ENCODE measurements at places on chromosomes 16 and 17.

- no peak for DNase-seq
These were observed 7.7 kb downstream of the ST6GALNAC1 start for GRCh38 chr17:76635659-76636360.

DNA sequence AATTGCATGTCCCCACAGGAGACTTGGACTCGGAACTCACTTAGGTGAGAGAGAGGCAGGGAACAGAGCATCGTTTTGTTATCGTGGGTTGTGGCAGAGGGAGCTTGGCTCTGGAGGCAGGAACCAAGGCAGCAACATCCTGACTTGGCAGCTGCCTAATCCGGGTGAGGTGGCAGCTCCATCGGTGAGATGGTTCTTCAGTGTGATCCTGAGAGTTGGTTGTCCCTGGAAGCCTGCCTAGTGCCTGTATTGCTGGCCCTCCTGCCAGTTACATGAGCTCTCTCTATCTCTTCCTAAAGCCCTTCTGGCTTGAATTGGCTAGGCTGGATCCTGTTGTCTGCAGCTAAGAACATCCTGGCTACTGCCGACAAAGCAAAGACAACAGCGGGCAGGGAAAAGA lies 19.9 kb upstream of the SEC14L1 start:
- no peak for DNase-seq

GRCh38 chr17:17890773-17891759 lies 54.3 kb upstream of the SREBF1 start:
- DNase-seq = peak; percentile 21

- no peak for DNase-seq
These were observed 1.9 kb downstream of the PRRT2 start for GRCh38 chr16:29813644-29814562.

- DNase-seq = no peak
These were observed 319.8 kb upstream of the GOT2 start for GRCh38 chr16:59053911-59054310.

GRCh38 chr16:4110680-4111079 lies 5.6 kb downstream of the ADCY9 start:
- DNase-seq = no peak

DNA sequence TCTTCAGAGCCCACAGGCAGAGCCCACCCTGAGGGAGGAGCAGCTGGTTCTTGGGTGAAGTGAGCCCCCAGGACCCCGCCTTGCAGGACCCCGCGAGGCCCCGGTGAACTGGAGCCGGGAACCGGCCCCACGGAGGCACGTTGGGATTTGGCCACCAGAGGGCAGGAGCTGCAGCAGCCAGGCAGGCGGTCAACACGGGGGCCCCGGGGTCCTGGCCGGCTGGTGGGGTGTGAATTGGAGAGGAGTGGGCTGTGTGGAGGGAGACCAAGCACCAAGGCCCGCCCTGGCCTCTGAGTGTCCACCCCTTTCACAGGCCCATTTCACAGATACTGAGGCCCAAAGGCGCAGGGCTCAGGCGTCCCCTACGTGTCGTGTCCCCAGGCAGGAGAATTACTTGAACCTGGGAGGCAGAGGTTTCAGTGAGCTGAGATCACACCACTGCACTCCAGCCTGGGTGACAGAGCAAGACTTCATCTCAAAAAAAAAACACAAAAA lies 2.2 kb downstream of the DPEP1 start:
- no peak for DNase-seq

DNA sequence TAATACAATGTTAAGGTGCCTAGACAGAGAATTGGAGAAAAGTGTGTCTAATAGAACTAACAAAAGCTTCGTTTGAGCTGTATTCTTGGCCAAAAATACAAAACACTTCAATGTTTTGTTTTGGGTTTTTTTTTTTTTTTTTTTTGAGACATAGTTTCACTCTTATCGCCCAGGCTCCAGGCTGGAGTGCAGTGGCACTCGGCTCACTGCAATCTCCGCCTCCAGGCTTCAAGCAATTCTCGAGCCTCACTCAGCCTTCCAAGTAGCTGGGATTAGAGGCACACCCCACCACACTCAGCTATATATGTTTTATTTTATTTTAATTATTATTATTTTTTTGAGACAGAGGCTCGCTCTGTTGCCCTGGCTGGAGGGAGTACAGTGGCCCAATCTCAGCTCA lies 38.3 kb upstream of the CARMIL2 start:
- DNase-seq = no peak

- no peak for DNase-seq
These were observed 45.6 kb downstream of the SLC47A1 start for GRCh38 chr17:19579192-19579761.

GRCh38 chr17:81380666-81381518 lies 14.4 kb upstream of the BAHCC1 start:
- no peak for DNase-seq

- DNase-seq = no peak
These were observed 272.4 kb downstream of the IRF8 start for GRCh38 chr16:86171329-86171728.

DNA sequence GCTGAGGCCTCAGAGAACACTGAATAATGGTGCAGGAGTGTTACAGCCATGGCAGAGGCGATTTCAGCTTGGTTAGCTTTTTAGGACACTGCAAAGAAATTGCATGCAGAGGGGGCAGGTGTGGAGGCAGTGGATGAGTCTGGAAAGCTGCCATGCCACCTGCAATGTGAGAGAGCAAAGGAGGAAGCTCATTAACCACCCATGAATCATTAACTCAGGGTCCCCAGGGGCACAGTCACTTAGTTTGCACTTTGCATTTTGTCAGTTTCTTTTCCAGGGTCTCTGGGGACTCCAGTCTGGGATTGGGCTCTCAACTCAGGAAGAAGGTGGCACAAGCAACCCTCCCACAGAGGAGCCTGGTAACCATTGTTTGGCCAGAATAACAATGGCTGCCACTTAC lies 132.9 kb downstream of the USP31 start:
- DNase-seq = no peak

DNA sequence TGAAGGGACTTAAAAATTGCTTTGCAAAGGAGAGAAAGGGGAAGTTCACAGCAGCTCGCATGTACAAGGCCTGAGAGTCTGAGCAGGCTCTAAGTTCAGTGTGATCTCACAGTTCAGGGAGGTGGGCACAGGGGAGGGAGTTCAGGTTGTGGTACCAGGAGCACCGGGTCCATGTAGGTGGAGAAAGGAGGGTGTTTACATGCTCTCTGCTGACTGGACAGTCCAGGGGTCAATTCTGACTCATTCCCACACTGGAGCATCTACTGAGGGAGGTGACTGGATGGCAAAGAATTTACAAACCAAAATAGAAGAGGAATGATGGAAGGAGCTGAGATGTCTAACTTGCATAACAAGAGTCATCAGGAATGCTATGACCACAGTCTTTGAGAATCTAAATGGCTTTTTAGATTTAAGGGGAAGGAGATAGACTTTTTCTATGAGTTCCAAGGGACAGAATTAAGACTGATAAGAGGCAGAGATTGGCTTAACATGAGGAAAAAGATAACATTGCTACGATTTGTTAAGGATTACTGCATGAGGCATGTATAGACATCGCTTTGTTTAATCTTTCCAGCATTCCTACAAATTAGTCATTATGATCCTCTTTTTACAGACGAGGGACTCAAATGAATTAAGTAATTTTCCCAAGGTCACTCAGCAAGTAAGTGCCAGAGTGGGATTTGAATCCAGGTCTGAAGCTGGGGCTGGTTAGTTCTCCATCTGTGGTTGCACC lies 29.9 kb downstream of the MIS12 start:
- no peak for DNase-seq

DNA sequence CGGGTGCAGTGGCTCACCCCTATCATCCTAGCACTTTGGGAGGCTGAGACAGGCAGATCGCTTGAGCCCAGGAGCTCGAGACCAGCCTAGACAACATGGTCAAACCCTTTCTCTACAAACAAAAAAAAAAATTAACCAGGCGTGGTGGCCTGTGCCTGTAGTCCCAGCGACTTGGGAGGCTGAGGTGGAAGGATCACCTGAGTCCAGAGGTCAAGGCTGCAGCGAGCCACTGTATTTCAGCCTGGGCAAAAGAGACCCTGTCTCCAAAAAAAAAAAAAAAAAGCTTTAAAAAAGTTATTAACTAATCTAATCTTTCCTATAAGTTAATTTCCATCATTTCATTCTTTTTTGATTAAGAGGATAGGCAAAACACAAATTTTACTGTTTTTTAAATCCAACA lies 2.5 kb downstream of the NCOR1 start:
- DNase-seq = no peak

DNA sequence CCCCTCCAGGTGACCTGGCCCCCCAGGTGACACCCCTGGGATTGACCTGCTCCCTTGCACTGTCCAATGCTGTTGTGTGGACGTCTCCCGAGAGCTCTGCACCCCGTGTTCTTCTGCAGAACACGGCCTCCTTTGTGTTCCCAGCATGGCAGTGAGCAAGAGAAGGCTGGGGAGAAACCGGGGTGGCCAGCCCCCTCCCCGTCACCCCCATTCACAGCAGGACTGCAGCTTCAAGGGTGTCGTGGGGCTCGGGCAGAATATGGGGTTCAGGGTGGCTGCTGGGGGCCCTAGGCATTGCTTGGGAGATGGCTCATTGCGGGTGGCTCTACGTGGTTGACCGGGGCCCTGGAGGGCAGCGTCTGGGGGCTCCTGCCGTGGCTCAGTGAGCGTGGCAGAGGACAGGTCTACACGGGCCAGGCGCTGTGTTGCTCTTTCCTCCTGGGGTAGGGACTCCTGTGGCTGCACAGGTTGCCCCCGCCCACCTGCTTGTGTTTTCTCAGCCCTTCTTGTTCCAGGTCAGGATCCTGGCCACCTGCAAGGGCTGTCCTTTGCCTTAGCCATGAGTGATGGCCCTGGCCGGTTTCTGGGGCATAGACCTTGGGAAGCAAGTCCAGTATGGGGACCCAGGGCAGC lies 12.5 kb downstream of the GSE1 start:
- no peak for DNase-seq

GRCh38 chr16:2707368-2708289 lies 12.4 kb downstream of the PRSS27 start:
- DNase-seq = no peak

- DNase-seq = no peak
These were observed 55.4 kb downstream of the CREBBP start for GRCh38 chr16:3825103-3825502.

DNA sequence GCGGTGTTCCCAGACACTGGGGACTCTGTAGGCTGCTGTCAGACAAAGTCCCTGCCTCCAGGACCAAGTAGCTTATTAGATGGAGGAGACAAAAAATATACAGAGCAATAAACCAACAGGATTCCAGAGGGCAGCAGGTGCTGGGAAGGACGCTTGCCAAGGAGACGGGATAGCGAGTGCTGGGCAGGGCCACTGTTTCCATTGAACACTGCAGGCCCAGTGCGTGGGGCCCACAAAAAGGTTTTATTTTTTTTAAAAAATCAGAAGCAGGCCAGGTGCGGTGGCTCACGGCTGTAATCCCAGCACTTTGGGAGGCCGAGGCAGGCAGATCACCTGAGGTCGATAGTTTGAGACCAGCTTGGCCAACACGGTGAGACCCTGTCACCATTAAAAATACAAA lies 84.2 kb downstream of the ABCC6 start:
- no peak for DNase-seq

GRCh38 chr16:20327444-20328041 lies at the start of gene GP2:
TSS of gene GP2 (minus strand) at chr16:20327513. CDS start at chr16:20326431, 1,082 bp downstream.
- no peak for DNase-seq

GRCh38 chr16:10333321-10334032 lies 52.4 kb upstream of the ATF7IP2 start:
- no peak for DNase-seq

DNA sequence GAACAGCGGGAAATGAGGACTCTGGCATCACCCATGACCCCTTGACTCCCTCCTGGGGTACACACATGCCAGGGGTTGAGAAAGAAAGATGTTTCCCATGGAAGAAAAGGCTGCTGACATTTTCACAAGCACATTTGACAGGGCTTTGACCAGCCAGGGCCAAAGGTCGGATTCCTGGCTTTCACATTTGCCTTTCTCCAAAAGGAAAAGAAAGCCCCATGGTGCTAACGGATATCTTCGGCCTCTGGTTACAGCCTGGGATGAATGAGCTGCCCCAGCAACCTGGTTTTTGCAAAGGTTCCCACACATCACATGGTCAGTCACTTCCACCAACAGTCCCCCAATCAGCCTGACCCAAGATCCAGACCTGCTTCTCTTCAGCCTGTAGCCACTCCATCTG lies 478.2 kb upstream of the CDH11 start:
- DNase-seq = no peak

- no peak for DNase-seq
These were observed 26.3 kb upstream of the HS3ST2 start for GRCh38 chr16:22787466-22788192.

DNA sequence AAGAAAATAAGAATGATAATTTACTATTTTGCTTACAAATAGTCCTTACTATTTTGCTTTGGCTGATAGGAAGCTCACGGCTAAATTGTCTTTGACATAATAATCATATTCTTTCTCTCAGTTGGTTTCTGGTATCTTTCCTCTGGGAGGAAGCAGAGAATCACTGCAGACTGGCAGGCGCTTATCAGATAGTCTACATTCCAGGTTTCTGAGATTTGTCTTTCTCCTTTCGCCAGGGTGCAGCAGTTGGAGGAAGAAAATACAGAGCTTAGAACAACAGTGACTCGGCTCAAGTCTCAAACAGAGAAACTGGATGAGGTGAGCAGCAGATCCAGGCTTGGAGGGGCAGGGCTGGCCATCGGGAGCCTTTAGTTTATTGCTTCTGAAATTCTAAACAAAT lies 136.1 kb downstream of the RAB11FIP4 start:
- DNase-seq = no peak

- DNase-seq = peak; percentile 13
These were observed 21.4 kb upstream of the CHMP6 start for GRCh38 chr17:80970044-80970761.

GRCh38 chr17:27532269-27533263 lies 76.3 kb downstream of the KSR1 start:
- no peak for DNase-seq

DNA sequence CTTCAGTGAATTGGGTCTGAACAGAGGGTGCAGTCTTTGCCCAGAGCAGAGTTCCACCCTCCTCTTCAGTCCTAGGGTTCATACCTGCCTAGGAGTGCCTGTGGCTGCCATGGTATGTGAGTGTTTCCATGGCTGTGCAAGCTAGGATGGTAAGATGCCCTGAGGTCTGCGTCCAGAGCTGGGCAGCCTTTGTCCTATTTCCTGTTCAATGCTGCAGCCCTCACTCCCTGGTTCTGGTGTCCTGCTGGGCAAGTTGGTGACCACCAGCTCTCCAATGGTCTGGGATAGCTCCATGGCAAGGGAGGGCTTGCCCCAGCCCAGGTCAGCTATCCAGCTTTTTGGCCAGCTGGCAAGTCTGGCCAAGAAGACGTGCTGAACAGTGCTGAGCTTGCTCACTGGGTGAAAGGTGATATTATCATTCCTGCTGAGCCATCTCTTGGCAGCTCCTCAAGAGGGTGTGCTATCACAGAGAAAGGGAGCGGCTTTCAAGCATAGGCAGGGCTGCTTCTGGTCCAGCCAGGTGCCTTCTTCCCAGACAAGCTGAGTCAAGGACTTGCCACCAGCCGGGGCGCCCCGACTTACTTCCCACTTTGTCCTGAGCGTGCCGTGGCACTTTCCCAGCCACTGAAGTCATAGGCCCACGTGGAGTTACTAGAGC lies 13.0 kb upstream of the NFATC3 start:
- DNase-seq = no peak

DNA sequence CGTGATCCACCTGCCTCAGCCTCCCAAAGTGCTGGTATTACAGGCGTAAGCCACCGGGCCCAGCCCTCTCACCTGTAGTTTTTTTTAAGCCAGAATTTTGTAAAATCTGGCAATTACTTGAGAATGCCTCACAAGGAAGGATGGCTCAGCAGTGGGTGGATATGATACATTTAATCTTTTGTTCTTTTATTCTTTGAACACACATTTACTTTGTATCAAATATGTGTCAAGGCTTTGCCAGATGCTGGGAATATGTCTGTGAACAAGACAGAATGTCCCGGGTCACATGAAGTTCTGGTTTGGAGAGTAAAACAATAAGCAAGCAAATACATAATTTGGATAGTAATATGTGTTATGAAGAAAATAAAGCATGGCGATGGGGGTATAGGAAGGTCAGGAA lies 4.9 kb upstream of the COPS3 start:
- DNase-seq = no peak
